ENCODE measurements at places on chromosomes 3 and 15. TPM values are rescaled to one million over a fixed set of nuclear protein-coding genes. Genes with fewer than 3 reads are reported as not detected.

GRCh38 chr3:88469216-88469615 is 319.5 kb downstream of the C3orf38 start:
- no peak overlapping the region for H3K4me3 ChIP-seq
- no peaks in the 10 kb centered on the region for H3K27me3 ChIP-seq
- H3K4me1 ChIP-seq, result no peaks in the 10 kb centered on the region

- H3K27me3 ChIP-seq, result no peaks in the 10 kb centered on the region
- H3K4me1 ChIP-seq, result peaks cover 50% of the 10 kb centered on the region
- H3K36me3 ChIP-seq, result peaks cover 4% of the 10 kb centered on the region
These were observed 175.7 kb downstream of the FOXP1 start for GRCh38 chr3:71407823-71408222.

DNA sequence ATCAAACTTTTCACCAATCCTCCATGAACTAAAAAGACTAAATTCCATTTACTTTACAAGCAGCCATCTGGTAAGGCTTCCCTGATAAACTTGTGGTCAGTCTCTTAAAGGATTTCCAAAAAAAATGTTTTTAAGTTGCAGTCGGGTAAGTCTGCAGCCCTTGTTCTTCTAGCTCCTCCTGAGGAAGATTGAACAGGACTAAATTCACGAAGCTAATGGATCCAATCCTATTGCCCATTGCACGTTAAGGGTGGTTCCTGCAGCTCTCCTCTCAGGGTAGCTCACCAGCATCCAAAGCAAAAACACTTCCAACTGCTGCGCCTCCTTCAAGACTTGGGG is 2.8 kb downstream of the HES1 start:
- H3K4me1 ChIP-seq, result peaks cover 49% of the 10 kb centered on the region
- no peaks in the 10 kb centered on the region for H3K36me3 ChIP-seq
- H3K27ac ChIP-seq, result peak overlapping the region; percentile 47
- peak overlapping the region; percentile 96 for H3K4me3 ChIP-seq

GRCh38 chr3:65485826-65486469 is 552.8 kb downstream of the MAGI1 start:
- no peaks in the 10 kb centered on the region for H3K4me1 ChIP-seq
- no peak overlapping the region for H3K4me3 ChIP-seq
- DNase-seq, result no peak
- no peaks in the 10 kb centered on the region for H3K27me3 ChIP-seq
- no peak overlapping the region for H3K27ac ChIP-seq
- H3K36me3 ChIP-seq, result no peaks in the 10 kb centered on the region

GRCh38 chr3:171453180-171453886 is 6.9 kb downstream of the TNIK start:
- no peaks in the 10 kb centered on the region for H3K36me3 ChIP-seq
- DNase-seq, result no peak
- no peaks in the 10 kb centered on the region for H3K27me3 ChIP-seq
- H3K4me3 ChIP-seq, result no peak overlapping the region

The PTX3 gene
- polyA plus RNA-seq, result not detected

The NBEAL2 gene
- 1.8 TPM for polyA plus RNA-seq

The CFAP44 gene
- polyA plus RNA-seq, result not detected
